Stimulated activated CD8-positive, alpha-beta memory T cell treated with anti-CD3 and anti-CD28 coated beads, Interleukin-15, amount 100 ng/mL, for 48 hours (primary cell): ENCODE measurements at places on chromosomes 16 and 17.

DNA sequence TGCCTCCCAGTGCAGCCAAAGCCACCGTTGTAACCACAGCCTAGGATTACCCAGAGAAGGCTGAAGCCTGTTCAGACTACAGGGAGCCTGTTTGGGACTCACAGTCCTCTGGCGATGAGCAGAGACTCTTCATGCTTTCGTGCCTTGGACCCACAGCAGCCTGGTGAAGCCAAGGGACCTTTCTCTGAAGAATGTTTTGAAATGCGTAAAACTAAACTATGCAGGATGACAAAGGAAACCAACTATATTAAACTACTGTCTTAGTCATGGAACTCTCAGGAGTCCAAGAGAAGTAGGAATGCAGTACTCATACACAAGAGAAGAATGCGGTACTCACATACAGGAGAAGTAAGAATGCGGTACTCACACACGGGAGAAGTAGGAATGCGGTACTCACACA is 20.9 kb downstream of the ABR start:
- DNase-seq: no peak

- no peak for DNase-seq
Observed at GRCh38 chr16:12410837-12411490, 392.7 kb downstream of the CPPED1 start.

GRCh38 chr17:15124746-15125145 is 140.4 kb downstream of the PMP22 start:
- no peak for DNase-seq

DNA sequence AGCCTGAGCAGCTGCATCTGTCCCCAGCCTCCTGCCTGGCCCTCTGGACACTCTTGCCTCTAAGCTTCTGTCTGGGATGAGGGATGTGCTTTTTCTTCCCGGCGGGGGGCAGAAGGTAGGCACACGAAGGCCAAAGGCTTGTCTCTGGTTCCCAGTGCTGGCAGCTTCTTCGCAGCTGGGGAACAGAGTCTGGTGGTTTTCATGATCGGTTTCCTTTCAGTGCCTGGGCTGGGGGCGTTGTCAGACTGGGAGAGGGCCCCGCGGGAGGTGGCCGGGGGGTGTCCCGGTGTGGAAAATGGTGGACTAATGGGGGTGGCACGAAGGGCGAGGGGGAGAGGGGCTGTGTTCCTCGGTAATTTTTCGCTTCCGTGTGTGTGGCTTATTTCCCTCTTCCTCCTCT is 988 bp downstream of the RAP1GAP2 start:
- DNase-seq: no peak

- DNase-seq: no peak
Observed at GRCh38 chr17:12287953-12288352, 267.3 kb downstream of the MAP2K4 start.

GRCh38 chr17:80283116-80283852 is 22.6 kb downstream of the RNF213 start:
- DNase-seq: no peak

DNA sequence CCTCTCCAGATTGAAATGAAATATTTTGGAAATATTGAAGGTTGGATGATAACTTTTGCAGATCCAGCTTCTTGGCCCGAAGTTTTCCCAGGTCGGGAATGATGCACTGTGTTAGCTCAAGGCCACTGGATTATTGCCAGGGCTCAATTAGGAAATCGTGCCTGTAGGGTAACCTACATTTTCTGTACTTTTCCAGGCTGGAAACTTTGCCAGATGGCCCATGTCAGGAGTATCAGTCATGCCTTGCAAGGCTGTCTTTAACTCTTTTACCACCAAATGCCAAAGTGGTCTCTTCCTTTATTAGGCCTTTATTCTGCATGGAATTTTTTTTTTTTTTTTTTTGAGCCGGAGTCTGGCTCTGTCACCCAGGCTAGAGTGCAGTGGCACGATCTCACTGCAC is 8.9 kb upstream of the SEC14L1 start:
- no peak for DNase-seq
